Kidney tubule cell (primary cell): ENCODE measurements at places on chromosomes 11 and 22.

DNA sequence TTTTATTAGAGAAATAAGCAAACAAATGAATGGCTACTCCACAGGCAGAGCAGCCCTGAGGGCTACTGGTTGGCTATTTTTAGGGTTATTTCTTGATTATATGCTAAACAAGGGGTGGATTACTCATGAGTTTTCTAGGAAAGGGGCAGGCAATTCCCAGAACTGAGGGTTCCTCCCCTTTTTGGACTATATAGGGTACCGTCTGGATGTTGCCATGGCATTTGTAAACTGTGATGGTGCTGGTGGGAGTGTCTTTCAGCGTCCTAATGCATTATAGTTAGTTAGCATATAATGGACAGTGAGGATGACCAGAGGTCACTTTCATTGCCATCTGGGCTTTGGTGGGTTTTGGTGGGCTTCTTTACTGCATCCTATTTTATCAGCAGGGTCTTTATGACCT lies 19.2 kb downstream of the SLC22A6 start:
- no peak for DNase-seq

- peak; percentile 13 for DNase-seq
Observed at GRCh38 chr22:43776081-43776670, 35.9 kb downstream of the EFCAB6 start.

DNA sequence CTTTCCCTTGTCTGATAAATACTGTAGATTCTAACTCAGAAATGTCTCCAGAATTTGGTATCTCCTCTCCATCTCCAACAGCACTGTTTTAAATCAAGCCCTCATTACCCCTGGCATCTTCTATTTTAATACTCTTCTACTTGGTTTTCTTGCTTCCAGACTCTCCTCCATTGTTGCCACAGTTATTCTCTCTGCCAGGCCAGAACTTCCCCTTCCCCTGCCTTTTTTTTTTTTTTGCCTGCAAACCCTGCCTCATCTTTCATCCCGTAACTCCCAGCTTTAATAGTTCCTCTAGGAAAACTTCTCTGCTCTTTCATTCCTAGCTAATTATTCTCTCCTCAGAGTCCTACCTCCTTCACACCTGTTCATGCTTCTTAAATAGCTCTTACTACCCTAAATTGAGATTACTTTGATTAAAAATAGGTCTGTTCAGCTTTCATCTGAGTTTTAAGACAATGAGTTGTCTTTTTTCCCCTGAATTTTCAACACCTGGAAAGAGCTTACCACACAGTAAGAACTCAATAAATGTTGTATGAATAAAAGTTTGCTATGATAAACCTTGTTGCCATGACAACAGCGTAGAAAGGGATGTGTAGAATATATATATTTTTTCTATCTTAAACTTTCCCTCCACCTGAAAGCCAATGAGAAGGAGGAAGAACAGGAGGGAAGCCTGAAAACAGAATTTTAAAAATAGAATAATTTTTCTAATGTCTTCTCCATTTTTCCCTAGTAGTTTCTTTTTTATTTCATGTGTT lies 3.6 kb downstream of the IL18 start:
- no peak for DNase-seq

- DNase-seq = no peak
Observed at GRCh38 chr11:45556851-45557707, 108.3 kb downstream of the CHST1 start.

- no peak for DNase-seq
Observed at GRCh38 chr11:93143186-93143585, 54.6 kb downstream of the SLC36A4 start.

GRCh38 chr11:112637876-112638275 lies 323.3 kb upstream of the NCAM1 start:
- no peak for DNase-seq

GRCh38 chr11:6799402-6799801 lies at the start of gene OR6A2:
Gene OR6A2 (minus strand): TSS chr11:6799689. CDS start chr11:6795708, 3,981 bp downstream.
- DNase-seq = peak; percentile 50

GRCh38 chr11:111205632-111206385 lies 39.7 kb upstream of the POU2AF2 start:
- no peak for DNase-seq

- DNase-seq = no peak
Observed at GRCh38 chr11:44178381-44178780, 82.9 kb downstream of the EXT2 start.

DNA sequence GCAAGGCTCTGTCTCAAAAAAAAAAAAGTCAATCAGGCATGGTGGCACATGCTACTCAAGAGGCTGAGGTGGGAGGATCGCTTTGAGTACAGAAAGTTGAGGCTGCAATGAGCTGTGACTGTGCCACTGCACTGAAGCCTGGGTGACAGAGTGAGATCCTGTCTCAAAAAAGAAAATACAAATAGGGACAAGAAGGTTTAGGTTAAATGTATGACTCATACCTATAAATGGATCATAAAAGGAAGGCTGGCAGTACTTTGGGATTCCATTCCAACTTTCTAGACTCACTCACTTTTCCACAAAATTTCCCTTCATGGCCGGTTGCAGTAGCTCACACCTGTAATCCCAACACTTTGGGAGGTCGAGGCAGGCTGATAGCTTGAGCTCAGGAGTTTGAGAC lies 25.6 kb upstream of the OSBP start:
- no peak for DNase-seq

DNA sequence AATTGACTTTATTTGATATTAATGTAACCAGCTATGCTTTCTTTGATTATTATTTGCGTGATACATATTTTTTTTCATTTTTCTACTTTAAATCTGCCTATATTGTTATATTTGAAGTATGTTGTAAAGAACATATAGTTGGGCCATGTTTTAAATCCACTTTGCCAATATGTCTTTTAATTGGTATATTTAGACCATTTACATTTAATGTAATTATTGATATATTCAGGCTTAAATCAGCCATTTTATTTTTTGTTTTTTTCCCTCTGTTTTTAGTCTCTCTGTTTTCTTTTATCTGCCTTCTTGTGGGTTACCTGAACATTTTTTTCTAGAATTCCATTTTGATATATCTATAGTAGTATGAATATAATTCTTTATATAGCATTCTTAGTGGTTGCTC lies 55.9 kb downstream of the ADAMTS15 start:
- no peak for DNase-seq

DNA sequence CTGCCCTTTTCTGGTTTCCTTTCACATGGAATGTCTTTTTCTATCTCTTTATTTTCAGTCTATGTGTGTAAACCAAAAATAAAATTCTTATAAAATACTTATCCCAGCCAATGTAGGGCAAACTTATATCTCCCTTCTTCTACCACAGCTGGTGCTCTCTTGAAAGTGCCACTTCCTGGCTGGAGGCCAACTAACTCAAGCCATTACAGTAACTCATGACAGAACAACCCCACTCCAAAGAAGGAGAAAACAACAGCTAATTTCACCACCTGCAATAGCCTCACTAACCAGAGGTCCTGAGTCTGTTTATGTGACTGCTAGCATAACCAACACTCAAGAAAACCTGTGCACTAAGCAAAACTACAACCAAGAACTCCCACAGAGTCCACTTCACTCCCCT lies 74.9 kb upstream of the DBX1 start:
- DNase-seq = no peak

DNA sequence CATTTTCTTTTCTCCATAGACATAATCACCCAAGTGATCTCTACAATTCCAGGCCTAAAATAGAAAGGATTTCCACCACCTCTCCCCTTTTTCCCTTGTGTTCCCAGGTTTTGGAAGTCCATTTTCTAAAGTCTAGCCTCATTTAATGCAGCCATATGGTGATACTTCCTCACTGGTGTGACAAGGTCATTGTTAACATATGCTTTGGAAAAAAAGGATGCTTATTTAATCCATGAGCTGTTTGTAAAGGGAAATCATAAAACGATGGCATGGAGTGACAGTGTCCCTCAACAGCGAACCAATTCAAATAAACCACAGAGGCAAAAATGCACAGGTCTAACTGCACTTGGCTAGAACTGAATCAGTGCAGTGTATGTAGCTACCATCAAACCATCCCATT lies 26.6 kb downstream of the GRIA4 start:
- no peak for DNase-seq

DNA sequence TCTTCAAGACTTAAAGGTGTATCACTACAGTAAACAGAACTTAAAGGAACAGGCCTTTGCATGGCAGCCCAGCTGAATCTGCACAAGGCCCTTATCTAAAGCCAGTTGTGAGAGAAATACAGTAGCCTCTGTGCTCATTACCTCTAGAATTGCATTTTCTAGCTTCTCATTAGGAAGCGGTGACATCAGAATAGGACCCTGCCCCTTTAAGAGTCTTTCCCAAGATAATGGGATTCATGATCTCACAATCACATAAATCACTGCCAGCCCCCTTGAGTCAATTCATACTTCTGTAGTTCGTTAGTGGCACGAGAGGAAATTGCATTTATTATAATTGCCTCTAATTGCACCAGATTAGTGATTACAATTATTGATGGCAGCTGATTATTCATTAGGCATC lies 170.3 kb downstream of the NTM start:
- DNase-seq = no peak

GRCh38 chr22:23754980-23755636 lies 883 bp upstream of the VPREB3 start:
- no peak for DNase-seq

DNA sequence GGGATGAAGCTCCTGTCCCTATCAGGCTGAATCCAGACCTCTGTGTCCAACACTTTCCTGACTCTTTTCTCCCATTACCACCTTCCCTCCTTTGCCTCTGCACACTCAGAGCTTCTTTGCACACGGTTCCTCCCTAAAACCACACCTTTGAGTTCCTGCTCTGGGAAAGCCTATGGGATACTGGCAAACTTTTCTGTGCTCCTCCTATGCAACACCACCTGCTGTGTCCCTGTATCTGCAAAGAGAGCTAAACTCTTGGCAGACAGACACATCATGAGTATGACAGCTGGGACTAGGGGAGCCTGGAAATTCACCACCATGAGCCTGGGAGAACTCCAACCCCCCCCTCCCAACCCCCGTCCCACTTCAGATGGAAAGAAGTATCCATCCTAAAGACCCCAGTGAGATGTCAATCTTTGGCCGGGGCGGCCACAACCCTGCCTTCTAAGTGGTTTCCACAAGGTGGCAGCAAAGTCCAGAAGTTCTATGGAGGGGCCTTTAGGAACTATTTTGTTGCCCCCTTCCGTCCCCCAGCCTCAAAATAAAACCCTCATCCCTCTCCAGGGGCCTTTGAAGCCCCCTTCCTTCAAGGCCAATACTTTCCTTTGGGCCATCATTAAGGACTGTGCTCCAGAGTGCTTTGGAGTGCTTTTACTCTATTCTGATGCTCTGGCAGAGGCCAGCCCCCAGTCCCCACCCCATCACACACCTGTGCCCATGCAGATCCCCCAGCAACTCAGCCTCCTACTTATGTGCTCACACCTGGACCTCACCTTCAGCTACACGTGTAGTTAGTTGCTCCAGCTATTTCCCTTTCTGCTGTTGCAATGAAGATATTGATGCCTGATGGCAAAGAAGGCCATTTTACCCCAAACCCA lies 19.4 kb downstream of the HTR3A start:
- no peak for DNase-seq

GRCh38 chr11:45213316-45213665 lies 66.9 kb downstream of the PRDM11 start:
- no peak for DNase-seq

DNA sequence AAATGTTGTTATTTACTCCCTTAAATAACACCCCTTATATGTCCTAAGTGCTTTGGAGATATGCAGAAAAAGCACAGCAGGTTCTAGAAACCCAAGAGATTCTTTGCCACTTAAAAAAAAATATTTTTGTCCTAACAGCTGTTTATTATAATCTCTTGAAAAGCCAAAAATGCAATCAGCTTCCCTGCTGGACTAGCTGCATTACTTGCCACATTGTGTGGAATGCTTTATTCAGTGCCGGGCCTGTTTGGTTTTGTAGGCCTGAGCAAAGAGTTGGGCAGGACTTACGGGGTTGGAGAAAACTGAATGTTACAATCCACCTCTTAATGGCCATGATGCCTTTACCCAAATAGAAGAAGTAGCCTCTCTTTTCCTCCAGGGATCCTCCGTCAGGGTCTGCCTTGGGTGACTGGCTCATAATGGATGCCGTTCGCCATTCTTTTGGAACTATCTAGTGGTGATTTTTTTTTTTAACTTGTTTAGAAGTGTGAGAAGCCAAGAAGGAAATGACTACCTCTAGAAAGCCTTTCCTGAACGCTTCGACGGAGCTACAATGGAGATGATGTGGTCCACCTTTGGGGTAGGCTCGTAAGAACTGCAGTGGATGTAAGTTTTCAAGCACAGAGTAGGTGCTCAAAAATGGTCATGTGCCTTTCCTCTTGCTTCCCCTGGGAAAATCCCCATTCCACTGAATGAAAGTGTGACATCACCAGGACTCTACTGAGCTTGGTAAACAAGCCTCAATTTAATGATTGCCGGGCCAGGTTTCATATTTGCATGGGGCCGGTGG lies 241.3 kb upstream of the NCAM1 start:
- peak; percentile 18 for DNase-seq

DNA sequence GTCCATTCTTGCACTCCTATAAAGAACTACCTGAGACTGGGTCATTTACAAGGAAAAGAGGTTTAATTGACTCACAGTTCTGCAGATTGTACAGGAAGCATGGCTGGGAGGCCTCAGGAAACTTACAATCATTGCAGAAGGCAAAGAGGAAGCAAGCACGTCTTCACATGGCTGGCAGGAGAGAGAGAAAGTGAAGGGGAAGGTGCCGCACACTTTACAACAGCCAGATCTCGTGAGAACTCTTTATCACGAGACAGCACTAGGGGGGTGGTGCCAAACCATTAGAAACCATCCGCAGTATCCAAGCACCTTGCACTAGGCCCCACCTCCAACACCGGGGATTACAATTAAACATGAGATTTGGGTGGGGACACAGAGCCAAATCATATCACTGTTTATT lies 19.4 kb upstream of the POLA2 start:
- DNase-seq = no peak

GRCh38 chr11:46127150-46127638 lies 5.9 kb upstream of the PHF21A start:
- peak; percentile 30 for DNase-seq

GRCh38 chr22:36337365-36338130 lies 50.2 kb downstream of the MYH9 start:
- DNase-seq = no peak

- DNase-seq = no peak
Observed at GRCh38 chr11:62919898-62920640, 1.1 kb downstream of the CHRM1 start.
